Stimulated activated naive CD8-positive, alpha-beta T cell treated with anti-CD3 and anti-CD28 coated beads, Interleukin-15, amount 100 ng/mL, for 72 hours (primary cell): ENCODE measurements at places on chromosomes 1 and 21.

- no peak for DNase-seq
These were observed 16.8 kb upstream of the PTPRC start for GRCh38 chr1:198622001-198622400.

GRCh38 chr21:28133116-28133515 lies 859.6 kb downstream of the LTN1 start:
- no peak for DNase-seq

DNA sequence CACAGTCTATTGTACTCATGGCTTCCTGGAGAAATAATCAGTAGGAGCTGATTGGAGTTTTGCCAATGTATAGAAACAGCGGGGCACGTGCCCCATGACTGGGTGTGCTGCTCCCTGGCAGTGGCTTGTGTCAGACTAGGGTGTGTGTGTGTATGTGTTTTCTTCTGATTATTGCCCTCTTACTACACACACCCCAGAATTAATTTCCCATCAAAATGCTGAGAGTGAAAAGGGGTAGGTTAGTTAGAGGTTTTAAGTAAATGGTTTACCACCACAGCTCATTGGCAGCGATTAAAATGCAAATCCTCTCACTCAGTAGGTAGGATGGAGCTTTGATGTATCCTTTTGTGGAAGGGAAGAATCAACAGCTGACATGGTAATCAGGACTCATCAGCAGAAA lies 29.9 kb downstream of the HHAT start:
- DNase-seq = no peak

- DNase-seq = no peak
These were observed 210.1 kb downstream of the FGGY start for GRCh38 chr1:59506952-59507351.

GRCh38 chr1:219066631-219067349 lies 106.9 kb upstream of the LYPLAL1 start:
- no peak for DNase-seq

GRCh38 chr1:230188826-230189225 lies 121.8 kb downstream of the GALNT2 start:
- DNase-seq = no peak

- no peak for DNase-seq
These were observed 90.9 kb downstream of the LYPLAL1 start for GRCh38 chr1:219264561-219264960.

- no peak for DNase-seq
These were observed 7.1 kb upstream of the ZSCAN20 start for GRCh38 chr1:33465316-33465715.

DNA sequence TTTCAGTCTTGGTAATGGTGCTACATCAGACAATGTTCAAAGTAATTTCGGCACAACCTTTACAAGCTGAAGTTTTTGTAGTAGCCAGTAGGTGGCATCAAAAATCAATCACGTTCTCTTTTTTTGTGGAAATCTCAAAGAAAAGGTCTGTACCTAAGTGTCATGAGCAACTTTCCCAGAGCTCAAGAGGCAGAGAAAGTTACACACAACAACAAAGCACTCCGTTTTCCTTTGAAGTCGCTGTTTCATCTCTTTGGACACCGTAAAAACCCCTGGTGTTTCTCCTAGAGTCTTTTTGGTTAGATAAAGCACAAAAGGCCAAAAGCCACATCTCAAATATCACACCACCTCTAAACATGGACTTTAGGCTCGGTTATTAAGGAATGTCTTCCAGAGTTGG lies 131.6 kb downstream of the LHX8 start:
- no peak for DNase-seq

GRCh38 chr1:217472915-217473314 lies 158.0 kb downstream of the GPATCH2 start:
- no peak for DNase-seq

DNA sequence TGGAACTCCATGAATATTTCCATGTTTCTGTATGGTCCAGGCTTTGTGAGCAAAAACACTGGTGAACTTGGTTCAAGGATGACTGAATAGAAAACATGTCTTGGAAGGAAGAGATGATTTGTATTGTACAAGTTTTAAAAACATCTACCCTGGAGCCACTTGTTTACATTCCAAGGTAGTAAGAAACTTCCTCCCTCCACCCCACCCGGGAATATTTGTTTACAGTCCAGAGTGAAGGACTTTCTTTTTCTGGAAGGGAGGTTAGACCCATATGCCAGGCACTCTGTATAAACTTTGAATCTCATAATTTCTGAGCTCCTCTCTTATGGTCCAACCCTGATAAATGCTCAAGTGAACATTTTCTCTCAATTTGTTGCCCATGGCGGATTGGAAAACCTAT lies 323.3 kb upstream of the LYPLAL1 start:
- DNase-seq = no peak

- no peak for DNase-seq
These were observed 4.1 kb downstream of the RIPK4 start for GRCh38 chr21:41762753-41763152.

GRCh38 chr1:211613108-211613947 lies 34.4 kb upstream of the SLC30A1 start:
- no peak for DNase-seq

- no peak for DNase-seq
These were observed 79.2 kb upstream of the TNR start for GRCh38 chr1:175822580-175822979.

DNA sequence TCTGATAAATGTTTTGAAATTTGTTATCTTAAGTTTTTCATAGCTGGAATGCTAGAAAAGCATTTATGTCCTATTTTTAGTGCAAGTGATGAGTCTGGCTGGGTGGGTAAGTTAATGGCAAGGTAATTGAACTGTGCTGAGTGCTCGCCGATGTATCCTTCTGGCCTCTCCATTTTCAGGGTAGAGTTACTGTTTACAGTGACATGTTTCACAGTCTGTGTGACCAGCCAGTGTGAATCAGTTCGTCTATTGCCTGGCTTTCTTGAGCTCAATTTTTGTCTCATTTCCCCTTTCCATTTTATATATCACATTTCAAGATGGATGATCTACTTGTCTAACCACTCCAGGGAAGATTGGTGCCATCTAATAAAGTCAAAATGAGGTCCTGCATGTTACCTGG lies 44.1 kb downstream of the ITSN1 start:
- no peak for DNase-seq

GRCh38 chr1:195580988-195581387 lies 1027.3 kb downstream of the KCNT2 start:
- DNase-seq = no peak

DNA sequence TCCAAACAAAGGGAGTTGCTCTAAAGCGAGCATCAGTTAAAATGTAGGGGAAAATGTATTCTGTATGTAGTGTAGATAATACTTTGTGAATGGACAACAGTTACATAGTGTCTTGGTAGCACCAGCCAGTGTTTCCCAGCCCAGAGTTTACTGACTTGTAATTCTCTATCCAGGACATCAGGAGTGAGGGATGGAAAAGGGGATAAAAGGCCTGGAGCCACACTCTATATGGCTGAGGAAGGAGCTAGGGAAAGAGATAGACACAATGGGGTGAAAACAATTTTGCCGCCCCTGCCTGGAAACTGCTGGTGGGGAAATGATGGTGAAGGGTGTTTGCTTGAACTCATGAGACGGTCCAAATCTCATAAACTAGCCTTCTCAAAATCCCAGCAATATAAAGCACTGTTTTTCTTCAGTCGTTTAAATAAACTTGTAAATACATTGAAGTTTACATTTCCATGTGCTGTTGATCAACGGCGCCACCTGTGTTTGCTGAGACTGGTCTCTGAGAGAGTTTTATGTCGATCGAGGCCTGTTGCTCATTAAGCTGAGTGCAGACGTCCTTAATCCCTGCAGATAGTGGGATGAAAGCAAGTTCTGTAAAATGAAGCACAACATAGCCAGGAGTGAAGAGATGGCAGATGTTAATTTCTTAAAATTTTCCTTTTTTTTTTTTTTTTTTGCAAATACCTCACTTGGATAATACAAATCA lies 27.9 kb upstream of the AGO1 start:
- DNase-seq = no peak

- no peak for DNase-seq
These were observed 10.6 kb downstream of the PLA2G2F start for GRCh38 chr1:20149601-20150325.

- DNase-seq = peak; percentile 27
These were observed 20.4 kb upstream of the GNG12 start for GRCh38 chr1:67853704-67854103.

DNA sequence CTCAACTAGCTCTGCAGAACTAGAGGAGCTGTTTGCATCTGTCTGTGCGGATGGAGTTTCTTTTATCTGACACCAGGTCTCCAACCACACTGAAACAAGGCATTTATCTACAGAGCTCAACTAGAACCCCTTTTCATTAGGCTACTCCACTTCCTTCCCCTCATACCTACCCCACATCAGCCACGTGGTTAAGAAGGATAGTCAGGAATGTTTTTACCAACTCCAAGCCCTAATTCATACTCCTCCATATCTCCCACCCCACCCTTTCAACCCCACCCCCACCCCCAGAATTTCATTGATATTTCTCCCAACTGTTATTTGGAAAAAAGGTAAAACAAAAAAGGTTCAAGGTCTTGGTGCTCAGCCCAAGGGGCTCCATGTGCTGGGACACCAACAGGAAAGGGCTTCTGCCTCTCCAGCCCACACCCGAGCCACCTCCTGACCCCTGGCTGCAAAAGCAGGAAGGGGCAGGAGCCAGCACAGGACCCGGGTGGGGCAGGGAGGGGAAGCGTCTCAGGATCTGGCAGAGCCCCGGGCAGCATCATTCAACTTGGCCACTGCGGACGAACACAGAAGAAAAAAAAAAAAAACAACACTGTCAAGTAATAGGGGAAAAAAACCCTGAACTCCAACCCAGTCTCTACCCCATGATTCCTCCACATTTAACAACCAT lies 7.0 kb downstream of the ENSA start:
- DNase-seq = no peak

- DNase-seq = no peak
These were observed 142.6 kb downstream of the TTLL7 start for GRCh38 chr1:83856381-83856780.

DNA sequence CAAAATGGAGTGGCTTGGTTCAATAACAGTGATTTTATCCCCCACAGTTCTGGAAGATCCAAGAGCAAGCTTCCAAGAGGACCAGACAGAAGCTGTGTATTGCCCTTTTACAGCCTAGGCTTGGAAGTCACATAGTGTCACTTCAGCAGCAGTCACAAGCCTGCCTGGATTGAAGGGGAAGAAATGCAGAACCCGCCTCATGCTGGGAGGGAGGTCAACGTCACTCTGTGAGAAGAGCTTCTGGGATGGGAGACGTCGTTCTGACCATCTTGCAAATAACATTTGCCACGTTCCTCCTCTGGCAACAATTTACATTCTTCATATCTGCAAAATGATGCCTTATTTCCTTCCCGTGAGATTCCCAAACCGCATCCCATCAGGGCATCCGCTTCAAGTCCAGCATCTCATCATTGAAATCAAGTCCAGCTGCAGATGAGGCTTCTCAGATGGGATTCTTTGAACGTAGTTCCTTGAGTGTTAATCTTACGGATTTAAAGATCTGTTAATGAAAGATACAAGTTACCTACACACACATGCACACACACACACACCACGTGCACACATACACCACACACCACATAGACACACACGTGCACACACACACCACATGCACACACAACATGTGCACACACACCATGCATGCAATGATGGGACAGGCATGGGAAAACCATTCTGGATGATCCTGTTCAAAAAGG lies 23.9 kb upstream of the KIF1B start:
- DNase-seq = no peak

DNA sequence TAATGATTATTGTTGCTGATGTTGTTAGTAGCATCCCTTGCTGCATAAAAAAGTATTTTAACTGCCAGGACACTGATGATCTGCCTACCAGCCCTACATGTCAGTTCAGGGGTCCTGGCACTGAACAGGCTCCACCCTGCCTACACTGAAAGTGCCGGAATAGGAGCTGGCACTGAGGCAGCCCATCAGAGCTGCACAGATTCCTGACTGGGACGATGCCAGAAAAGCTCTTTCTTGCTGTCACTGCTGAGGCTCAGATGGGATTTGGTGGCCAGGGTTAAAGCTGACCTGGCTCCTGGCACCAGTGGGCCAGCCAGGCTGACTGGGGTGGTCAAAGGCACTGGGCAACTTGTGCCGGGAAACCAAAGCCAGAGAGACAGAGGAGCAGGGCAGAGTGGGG lies 6.2 kb upstream of the DISP3 start:
- DNase-seq = no peak

- no peak for DNase-seq
These were observed 10.4 kb downstream of the BARHL2 start for GRCh38 chr1:90706437-90707362.

GRCh38 chr1:54804471-54805132 lies 3.5 kb upstream of the TTC22 start:
- DNase-seq = peak; percentile 31

- peak; percentile 60 for DNase-seq
These were observed 2.5 kb upstream of the APOBEC4 start for GRCh38 chr1:183655562-183656075.

GRCh38 chr21:38092051-38092450 lies 164.7 kb upstream of the KCNJ15 start:
- no peak for DNase-seq

GRCh38 chr1:2486558-2486957 lies 10.5 kb downstream of the PLCH2 start:
- DNase-seq = no peak

DNA sequence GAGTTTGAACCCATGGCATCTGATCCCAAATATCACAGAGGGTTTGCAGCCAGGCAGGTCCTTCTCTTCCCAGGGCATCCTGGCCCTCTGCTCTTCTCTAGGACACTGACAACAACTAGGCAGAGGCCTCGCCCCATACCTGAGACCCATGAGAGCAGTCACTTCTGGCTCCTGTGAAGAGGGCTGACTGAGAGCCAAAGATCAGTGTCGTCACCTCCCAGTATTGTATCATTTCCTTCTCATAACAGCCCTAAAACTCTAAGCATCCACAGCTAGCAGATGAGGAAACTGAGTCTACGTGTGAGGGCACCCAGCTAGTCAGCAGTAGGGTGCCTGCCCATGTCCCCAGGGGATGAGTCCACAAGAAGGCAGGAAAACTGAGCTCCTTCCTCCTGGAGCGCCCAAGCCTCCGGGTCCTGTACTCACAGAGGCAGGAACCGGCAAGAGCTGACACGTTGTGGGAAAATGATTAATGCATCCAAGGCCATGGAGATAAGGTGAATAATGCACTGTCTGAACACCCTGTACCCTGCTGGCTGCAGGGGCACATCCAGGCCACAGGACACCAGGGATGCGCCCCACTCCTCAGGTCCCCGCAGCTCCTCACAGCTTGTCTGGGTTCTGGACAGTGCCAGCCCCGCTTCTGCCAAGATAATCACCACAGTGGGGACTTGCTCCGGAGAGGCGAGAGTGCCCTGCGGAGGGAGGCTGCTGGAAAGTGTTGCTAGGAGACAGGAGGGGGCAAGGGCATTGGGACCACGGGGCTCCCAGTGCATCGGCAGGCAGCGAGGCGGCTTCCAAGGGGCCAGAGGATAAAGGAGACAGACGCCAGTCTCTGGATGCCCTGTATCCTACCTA lies 340.0 kb downstream of the NPHP4 start:
- no peak for DNase-seq
